AG09319 (cell line): ENCODE measurements at places on chromosomes 11 and 22.

- no peak for DNase-seq
Observed at GRCh38 chr22:46674367-46674781, 54.2 kb downstream of the GRAMD4 start.

DNA sequence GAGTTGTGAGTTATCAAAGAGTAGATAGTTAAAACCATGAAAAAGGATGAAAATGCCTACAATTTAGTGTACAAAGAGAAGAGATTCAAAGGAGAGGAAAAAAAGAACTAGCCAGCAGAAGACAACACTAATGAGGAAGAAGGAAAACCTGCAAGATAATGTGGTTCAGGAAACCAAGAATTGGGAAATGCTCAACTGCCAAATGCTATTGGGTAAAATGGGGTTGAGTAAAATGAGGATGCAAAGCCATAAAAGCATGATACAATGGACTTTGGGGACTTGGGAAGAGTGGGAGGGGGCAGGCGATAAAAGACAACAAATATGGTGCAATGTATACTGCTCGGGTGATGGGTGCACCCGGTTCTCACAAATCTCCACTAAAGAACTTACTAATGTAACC is 7.6 kb upstream of the OR52K2 start:
- DNase-seq = no peak

- DNase-seq = no peak
Observed at GRCh38 chr11:36392196-36392595, 96.1 kb downstream of the PRR5L start.

- DNase-seq = no peak
Observed at GRCh38 chr11:14357881-14358728, 878 bp downstream of the RRAS2 start.

GRCh38 chr22:43399338-43399979 is 12.4 kb upstream of the MPPED1 start:
- DNase-seq = no peak

- DNase-seq = no peak
Observed at GRCh38 chr11:2789791-2790567, 90.2 kb upstream of the KCNQ1OT1 start.

GRCh38 chr11:10436224-10436623 is 18.8 kb upstream of the AMPD3 start:
- DNase-seq = no peak

DNA sequence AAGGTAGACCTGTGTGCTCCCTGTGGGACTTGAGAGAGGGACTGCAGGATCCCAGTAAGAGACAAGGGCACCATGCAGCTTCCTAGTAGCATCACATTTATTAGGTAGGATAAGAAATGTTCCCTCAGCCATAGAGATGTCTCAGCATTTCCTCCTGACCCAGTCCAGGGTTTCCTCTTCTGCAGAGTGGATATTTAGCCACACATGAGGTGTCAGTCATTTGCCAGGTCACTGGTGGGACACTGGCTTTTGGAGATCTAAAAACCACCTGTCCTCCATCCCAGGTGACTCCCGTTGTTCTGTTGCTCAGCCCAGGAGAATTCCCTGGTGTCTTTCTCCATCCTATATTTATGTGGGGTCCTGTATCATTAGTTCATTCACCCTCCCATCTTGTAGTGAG is 117.5 kb upstream of the NNMT start:
- DNase-seq = no peak

GRCh38 chr22:41198027-41198580 is 7.0 kb upstream of the L3MBTL2 start:
- no peak for DNase-seq

GRCh38 chr11:94558468-94558867 is 8.7 kb upstream of the PIWIL4 start:
- DNase-seq = no peak
